ENCODE measurements at places on chromosomes 7 and 10. TPM values are rescaled to one million over a fixed set of nuclear protein-coding genes. Genes with fewer than 3 reads are reported as not detected.
A peak's percentile ranks its signal among the peaks of the same experiment; 100 is the strongest.

The TMEM139 gene
- total RNA-seq = 9.2 TPM

The CFAP46 gene
- total RNA-seq = 0.12 TPM

- DNase-seq = peak; percentile 77
Measured at GRCh38 chr7:116571552-116571951, 46.7 kb downstream of the CAV1 start.

GRCh38 chr10:92810934-92811532 lies 37.3 kb upstream of the EXOC6 start:
- DNase-seq = no peak

GRCh38 chr10:8047452-8048280 lies 6.8 kb upstream of the GATA3 start:
- DNase-seq = no peak

- no peak for DNase-seq
Measured at GRCh38 chr7:12930534-12930933, 243.1 kb downstream of the ARL4A start.

DNA sequence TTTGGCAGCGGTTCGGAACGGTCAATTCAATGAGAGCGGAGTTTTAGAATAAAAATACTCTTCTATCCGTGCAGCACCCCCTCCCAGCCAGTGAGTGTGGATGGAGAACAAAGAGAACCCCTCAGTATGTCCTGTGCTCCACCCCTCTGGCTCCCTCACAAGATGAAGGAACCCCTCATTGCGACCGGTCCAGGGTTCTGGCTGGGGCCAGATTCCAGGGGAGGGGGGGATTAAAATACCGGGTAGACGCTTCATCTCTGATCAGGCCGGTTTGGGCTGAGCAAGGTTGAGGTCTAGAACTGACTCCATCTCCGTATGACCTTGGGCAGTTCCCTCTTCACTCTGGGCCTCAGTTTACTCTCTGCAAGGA lies 5.9 kb downstream of the CYP26C1 start:
- no peak for DNase-seq

DNA sequence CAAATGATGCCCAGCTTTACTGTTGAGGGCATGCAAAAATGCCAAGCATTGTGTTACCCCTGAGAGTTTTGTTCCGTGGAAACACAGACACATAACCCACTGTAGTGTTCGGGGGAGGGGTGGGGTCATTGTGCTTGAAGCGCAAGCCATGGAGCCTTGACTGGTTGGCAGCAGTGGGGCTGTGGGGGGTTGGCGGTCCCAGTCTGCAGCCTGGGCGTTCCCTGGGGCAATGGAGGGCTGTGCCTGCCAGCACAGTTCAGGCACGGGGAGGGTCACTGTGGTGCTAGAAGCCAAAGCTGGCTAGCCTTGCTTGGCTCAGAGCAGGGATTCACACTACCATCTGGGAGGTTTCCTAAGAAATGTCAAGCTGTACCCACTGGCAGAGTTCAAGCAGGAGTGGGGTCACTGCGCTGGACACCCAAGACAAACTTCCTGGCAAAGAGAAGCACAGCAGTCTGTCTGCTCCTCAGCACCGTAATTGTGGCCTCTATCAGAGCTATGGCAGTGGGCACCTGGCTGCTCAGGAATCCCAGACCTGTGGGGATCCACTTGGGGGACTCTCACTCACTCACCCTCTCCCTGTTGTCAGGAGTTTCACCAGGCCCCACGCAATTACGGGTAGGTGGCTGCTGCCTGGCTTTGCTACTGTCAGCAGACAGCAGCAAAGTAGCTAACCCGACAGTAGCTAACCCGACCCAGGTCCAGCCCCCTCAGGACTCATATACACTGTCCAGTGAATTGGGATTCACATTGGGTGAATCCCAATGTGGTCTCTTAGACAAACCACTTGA lies 292.4 kb downstream of the ZWINT start:
- DNase-seq = no peak

GRCh38 chr7:101545441-101546190 lies 83.5 kb downstream of the MYL10 start:
- DNase-seq = no peak

DNA sequence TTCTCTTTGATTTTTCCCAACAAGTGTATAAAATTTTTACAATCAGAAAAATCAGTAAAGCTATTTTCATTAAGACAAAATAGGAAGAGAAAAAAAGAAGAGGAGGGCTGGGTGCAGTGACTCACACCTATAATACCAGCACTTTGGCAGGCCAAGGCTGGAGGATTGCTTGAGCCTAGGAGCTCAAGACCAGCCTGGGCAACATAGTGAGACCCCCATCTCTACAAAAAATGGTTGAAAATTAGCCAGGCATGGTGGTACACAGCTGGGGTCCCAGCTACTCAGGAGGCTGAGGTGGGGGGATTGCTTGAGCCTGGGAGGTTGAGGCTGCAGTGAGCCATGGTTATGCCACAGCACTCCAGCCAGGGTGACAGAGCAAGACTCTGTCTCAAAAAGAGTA lies 172.3 kb downstream of the AKR1D1 start:
- no peak for DNase-seq

All from MCF 10A (cell line).